ENCODE measurements at places on chromosomes 5 and 9.

GRCh38 chr9:11039006-11039405 lies 426.2 kb upstream of the PTPRD start:
- DNase-seq = no peak

DNA sequence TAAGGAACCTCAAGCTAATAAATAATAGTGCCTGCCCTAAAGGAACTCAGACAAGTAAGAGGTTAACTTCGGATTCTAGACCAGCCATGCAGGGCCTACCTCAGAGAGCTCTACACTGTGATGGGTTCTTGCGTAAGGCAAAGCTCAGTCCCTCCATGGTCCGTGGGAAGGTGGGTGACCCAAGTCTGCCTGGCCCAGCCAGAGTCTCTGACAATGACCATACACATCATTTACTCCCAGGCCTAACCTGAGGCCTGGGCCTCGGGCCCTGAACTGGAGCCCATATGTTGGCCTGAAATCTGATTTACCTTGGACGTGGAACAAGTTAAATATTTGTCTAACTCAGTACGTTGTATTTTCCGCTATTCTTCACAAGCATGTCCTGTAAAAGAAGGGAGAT lies 55.1 kb downstream of the TMEM174 start:
- DNase-seq = no peak

DNA sequence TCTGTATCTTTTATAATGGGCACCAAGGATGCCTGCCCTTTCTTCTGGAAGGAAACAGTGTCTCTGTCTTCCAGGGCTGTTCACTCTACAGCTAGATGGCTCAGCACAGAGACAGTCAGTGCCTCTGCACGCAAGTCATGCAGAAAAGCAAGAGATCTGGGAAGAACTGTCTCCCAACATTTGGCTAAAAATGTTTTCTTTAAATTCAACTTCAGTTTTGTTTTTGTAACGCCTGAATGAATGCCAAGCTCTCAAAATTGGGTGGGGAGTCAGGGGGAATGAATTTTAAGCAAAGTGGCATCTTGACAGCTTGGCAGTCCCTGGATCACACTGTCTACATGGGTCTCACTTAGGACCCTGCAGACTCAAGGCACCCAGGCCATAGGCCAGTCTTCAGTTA lies 12.6 kb downstream of the OLFML2A start:
- DNase-seq = no peak

- DNase-seq = peak; percentile 11
Measured at GRCh38 chr5:2270467-2270866, 387.7 kb upstream of the IRX4 start.

Data from RPMI8226 (cell line).